ENCODE measurements at places on chromosomes 7 and 10.

DNA sequence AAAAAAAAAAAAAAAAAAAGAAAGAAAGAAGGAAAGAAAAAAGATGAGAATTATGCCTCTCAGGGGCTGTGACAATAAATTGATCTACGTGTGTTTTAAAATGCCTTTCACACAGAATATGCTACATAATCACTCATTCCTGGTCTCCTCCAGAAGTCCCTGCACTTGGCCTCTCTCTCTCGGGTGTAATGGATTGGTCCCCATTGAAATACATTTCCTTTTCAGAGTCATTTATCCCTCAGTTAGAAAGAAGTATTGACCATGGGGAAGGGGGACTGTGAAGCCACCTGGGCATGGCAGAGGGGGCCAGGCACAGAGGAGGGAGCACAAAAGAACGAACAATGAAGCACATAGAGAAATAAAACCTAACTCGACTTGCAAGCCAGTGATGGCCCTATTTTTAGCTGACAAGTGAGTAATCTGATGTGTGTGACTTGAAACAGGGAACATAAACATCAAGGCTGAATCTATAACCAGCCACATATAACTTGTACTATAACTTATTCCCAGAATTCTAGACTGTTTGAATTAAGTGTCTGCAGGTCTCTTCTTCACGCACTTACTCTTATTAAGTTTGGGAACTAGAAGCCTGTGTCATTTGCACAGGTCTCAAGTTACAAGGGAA, 490.8 kb downstream of the KCNMA1 start:
- no peak for DNase-seq

DNA sequence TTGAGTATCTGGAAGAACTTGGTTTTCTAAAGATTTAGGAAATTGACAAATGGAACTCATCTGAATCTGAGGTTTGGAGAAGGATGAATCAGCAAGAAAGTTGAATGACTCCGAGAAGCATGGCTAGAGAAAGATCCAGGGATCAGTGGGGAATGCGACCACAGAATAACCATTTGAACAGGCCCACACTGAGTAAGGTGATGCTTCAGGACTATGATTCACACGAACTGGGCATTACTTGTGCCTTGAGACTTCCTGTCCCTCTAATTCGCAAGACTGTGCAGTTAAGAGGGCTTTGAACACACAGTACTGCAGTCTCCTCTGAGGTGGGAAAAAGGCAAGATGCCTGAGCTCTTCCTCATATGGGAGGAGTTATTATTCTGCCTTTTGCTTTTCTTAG, 395.5 kb upstream of the POM121L12 start:
- no peak for DNase-seq

GRCh38 chr7:66617295-66617694, 11.4 kb upstream of the KCTD7 start:
- DNase-seq = no peak

- no peak for DNase-seq
These were observed 490 bp downstream of the TNS3 start for GRCh38 chr7:47581438-47581803.

DNA sequence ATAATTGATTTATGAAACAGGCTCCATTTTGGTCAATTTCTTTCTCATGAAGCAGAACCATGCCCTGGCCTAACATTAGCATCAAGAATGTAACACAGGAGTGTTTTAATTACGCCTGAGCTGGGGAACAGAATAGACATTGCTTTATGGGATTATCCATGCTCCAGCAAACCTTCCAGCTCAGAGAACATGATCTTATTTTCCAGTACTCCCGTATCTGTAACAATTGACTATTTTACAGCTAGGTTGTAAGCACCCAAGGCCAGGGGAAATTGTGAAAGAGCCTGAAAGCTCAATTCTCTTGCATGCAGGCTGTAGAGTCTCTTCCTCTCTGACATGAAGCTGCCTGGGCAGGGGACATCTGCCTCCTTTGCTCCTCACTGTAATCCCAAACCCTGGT, 30.8 kb upstream of the CRYGN start:
- DNase-seq = no peak

DNA sequence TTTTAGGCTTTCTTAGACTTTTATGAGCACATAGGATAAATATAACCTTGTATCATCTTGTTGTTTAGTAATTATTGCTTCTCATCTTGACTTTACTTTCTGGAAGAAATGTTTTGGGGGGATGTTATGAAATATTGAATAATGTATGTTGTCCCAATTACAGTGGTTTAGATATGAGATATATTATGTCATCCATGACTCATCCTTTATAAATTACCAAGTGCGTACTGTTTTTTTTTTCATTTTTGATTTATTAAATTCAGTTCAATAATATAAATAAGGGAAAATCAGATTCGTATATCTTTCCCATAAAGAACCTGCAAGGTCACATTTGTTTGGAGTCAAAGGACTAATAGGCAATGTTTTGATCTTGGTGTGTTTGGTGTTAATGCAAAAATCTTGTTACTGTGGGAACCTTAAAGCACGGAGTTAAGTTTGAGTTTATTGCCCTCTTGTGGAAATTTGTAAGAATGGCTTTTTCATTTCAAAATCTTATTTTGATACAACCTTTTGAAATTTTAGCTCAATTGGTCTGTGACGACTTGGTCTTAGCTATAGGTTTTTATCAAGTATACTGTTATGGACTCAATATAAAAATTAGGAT, 108.6 kb downstream of the SRI start:
- DNase-seq = peak; percentile 70

DNA sequence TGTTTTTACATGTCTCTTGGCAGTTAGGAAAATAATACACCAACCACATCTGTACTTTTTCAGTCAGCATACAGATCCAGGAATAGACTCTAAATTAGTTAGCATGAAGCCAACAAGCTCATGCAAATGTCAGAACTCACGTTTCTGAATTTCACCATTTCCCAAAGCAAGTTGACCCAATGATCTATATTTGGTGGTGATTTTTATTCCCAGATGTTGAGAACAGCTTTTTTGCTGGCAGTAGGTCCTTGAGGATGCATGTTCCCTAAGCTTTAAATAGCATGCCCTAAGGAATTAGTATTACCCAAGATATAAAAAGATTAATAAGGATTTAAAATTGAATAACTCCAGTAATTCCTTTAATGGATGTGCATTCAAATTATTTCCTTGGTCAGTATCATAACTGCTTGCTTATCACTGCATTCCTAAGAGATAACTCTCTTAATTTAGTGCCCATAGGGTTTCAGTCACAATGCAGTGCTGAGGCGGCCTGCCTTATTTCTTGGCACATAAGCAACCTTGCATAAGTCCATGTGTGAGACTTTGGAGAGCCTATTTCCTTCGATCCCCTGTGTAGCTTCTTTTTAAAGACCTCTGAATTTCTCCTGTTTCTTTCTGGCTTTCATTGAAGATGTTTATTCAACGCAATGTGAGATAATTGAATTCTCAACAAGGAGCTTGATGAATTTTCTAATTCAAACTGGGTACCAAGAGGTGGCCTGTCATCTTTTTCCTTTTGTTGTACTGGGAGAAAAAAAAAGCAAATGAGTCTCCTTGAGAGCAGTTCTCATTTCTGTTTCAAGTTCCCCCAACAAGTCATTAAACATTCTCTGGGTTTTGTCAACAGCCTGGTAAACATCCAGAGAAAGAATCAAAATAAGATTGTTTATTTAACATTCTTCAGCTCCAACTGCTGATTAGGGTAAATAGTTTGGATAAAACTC, 135.3 kb upstream of the MEOX2 start:
- DNase-seq = no peak

All from cerebellum (tissue), 4 donors.